ENCODE measurements at places on chromosomes 6 and 20. TPM values are rescaled to one million over a fixed set of nuclear protein-coding genes. Genes with fewer than 3 reads are reported as not detected.

The RING1 gene
- 20.1 TPM for total RNA-seq

The LY6G6F gene
- not detected for total RNA-seq

The DPPA5 gene
- not detected for total RNA-seq

The PGK2 gene
- total RNA-seq, result not detected

DNA sequence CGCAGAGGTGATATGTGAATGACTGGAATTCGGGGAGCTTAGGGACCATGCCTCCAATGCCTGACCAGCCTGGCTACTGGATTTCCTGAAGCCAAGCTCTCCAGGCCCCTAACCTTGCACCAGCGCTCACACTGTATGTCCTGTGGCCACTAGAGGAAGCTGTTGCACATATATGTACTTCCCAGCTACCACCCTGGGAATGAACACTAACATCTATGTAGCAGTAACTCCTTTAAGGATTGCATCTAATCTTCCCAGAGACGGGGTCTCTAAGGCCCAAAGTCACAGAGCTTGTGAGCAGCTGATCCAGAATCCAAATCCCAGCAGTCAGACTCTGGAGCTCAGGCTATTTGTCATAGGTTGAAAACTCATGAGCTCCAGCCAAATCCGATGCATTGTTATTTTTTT is 20.4 kb upstream of the BPIFB1 start:
- no peak for DNase-seq

DNA sequence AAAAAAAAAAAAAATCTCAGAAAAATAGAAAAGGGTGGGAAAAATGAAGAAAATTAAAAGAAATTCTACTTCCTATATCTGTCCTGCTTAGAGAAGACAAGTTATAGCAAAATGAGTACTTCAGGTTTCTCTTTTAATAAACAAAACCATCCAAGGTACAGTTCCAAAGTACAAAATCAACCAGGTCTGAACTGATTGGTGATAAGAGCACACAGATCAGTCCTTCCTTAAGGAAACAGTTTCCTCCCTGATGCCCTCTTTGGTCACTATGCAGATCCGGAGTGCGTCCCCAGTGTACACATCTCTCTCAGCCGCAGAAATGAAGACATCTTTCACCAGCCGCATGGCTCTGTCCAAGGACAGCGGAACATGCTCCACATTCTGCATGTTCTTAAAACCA is 18.1 kb downstream of the PSMB1 start:
- DNase-seq, result no peak

GRCh38 chr6:115060581-115060980 is 717.8 kb upstream of the HS3ST5 start:
- DNase-seq, result no peak

All from omental fat pad (tissue), 4 donors.